ENCODE measurements at places on chromosomes 2 and 18. TPM values are rescaled to one million over a fixed set of nuclear protein-coding genes. Genes with fewer than 3 reads are reported as not detected.

DNA sequence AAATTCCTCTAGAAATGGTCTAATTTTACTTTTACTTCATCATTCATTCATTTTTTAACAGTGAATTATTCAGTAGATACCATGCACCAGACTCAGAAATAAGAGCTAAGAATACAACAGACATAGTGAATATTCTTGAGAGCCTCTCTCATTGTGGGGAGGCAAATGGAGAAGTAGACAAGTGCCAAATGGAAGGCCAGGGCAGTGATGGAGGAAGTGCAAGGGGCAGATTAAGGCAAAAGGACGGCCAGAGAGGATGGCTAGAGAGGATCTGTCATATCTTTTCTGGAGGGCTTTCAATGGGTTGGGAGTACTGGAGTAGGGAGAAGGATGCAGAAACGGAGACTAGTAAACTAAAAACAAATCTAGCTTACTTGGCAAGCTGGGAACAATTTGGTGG, 19.0 kb upstream of the RMDN2 start:
- DNase-seq, result no peak

GRCh38 chr18:36128530-36128870, 640 bp downstream of the SLC39A6 start:
- DNase-seq, result no peak

GRCh38 chr18:7447318-7448028, 119.6 kb upstream of the PTPRM start:
- no peak for DNase-seq

GRCh38 chr2:73859721-73860586, 31.2 kb downstream of the STAMBP start:
- no peak for DNase-seq

DNA sequence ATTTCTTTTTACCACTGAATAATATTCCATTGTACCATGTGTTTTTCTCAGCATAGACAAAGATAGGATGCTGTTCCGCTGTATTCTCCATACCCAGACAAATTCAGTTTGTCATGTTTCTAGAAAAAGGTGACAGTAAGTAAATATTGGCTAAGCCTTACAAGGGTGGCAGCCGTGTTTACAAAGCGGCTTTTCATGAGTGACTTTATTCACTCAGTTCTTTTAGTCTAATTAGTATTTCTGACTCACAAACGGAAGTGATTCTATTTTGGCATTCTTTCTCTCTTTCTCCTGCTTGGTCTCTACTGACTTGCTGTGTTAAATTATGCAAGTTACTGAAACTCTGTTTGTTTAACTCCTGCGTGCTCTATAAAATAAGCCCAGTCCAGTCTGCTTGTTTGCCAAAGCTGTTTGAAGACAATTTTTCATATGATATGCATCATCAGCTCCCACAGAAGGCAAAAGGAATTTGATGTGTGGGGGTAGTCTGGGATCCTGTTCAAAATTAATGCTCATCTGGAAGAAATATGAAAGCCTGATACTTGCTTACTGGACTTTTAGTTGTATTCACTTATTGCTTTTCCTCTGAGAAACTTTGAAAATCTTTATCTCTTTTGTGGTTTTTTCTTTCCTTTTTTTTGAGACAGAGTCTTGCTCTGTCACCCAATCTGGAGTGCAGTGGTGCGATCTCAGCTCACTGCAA, 2.3 kb upstream of the PLEKHH2 start:
- no peak for DNase-seq

- DNase-seq, result no peak
Measured at GRCh38 chr2:147374423-147374811, 470.4 kb upstream of the ACVR2A start.

GRCh38 chr2:210429403-210430137, 47.0 kb downstream of the LANCL1 start:
- DNase-seq, result no peak

GRCh38 chr2:162769066-162769465, 69.5 kb downstream of the KCNH7 start:
- no peak for DNase-seq

DNA sequence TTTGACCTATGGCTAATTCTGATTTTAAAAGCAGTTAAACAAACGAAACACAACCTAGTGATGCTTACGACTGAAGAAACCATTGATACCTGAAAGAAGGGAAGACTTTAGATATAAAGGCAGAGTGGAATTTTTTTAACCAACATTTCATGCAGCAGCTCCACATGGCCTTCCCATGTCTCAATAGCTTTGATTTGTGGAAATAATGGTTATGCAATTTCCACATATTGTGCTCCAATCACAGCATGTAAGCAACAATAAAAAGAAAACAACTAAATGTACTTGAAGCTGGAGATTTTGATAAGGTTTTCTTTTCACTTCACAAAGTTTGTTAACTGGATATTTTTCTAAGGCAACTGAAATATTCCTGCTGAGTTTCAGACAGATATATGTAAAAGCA, 82.0 kb upstream of the SLC39A10 start:
- DNase-seq, result no peak

DNA sequence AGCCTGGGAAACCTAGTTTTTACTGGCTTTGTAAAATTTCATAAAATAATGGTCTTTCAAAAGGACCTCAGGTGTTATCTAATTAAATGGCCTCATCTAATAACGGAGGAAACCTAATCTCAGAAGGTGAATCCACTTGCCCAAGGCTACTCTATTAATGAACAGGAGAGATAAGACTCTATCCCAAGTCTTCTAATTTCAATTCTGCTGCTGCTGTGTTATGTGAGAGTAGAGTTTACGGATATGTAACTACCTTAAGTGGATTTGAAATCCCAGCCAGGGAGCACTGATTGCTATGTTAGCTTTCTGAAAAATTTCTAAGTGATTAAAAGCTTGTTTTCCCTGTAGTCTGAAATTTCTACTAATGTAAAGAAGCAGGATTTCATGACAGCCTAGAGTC, 17.2 kb upstream of the ADCY3 start:
- DNase-seq, result no peak

- DNase-seq, result no peak
Measured at GRCh38 chr18:33960417-33960816, 264.3 kb downstream of the NOL4 start.

GRCh38 chr2:32622570-32623310, 5.1 kb upstream of the TTC27 start:
- no peak for DNase-seq

DNA sequence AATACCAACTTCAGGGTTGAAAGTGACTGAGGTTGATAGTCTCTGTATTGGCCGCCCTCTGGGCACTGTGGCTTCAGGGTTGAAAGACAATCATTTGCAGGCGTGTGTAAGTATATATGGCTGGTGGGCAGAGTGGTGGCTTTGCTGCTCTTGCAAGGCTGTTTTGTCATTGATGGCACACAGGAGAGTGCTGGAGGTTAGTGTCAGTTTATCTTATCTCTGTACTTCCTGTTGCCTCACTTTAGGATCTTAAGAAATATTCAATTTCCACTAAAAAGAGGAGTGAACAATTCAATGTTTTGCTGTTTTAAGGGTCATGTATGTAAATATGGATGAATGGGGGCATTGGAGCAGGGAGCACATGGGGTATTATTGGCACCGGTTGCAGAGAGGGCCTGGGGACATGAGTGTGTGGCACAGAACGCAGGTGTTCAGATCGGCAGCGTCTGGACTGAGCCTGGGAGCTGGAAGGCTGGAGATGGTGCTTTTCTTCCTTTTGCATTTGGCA, 51.5 kb downstream of the NCK2 start:
- DNase-seq, result no peak

GRCh38 chr18:58536534-58537271, 92.2 kb downstream of the ALPK2 start:
- no peak for DNase-seq

DNA sequence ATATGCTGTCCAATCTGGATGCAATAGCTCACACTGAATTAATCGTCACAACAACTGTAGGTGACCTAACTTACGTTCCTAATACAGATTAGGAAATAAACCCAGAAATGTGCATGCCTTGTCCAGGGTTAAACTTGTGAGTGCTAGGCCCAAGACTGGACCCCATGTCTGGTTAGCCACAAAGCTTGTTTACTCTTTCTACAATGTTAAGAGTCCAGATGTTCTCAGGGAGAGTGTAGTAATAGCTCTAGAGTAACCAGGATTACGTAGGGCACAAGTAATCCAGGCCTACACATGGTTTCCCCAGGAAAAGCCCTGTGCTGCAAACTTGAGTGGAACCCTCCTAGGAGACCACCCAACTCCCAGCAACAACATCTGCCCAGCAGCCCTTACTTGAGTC, 26.2 kb downstream of the TRIB2 start:
- DNase-seq, result no peak

The SIX3 gene
- not detected for total RNA-seq

The ABCG8 gene
- total RNA-seq, result not detected

The MRO gene
- total RNA-seq, result 5.1 TPM

Measured in left cardiac atrium (tissue), 4 donors.